ENCODE measurements at places on chromosomes 3 and 15.

DNA sequence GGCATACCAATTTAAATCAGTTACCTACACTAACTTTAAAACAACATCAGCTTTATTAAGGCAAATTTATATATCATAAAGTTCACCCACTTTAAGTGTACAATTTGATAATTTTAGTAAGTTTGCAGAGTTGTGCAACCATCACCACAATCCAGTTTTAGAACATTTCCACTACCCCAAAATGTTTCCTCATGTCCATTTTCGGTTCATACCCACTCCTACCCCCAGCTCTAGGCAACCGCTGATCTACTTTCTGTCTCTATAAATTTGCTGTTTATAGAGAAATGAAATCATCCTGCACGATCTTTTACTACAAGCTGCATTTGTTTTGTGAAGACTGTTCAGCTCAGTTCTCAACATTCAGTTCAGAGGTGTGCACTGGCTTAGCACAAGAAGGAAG is 31.5 kb upstream of the FAM81A start:
- DNase-seq = no peak

DNA sequence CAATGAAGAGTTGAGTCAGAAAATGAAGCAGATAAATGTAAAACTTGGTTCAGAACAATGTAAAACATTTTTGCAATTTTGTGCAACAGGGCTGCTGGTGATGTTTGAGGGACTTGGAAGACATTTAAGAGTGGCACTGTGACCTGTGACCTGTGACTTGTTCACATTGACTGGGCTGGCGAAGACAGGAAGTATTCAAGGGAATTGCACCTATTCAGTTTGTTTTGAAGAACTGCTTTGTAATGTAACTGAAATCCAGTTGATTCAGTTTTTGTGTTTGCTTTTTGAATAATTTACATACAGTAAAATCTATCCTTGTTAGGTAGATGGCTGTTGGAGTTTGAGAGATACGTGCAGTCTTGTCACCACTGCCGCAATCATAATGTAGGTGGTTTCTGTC is 35.4 kb downstream of the MCTP2 start:
- DNase-seq = no peak

- no peak for DNase-seq
Measured at GRCh38 chr15:64697911-64698369, 77.4 kb downstream of the RBPMS2 start.

DNA sequence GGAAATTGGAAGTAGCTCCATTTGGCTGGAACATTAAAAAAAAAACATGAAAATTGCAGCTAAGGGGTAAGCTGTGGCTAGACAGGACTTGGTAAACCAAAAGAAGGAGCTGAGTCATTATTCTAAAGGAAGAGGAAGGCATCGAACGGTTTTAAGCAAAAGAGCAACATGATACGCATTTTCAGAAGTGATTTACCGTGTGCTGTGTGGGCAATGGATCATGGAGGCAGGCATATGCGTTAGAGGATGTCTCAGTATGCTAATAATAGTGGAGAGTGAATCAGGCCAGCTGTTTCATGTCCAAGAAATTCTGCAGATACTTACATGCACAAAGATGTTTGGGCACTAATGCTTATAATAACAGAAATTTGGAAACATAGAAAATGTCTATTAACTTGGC is 409.1 kb upstream of the ATP11B start:
- DNase-seq = no peak

DNA sequence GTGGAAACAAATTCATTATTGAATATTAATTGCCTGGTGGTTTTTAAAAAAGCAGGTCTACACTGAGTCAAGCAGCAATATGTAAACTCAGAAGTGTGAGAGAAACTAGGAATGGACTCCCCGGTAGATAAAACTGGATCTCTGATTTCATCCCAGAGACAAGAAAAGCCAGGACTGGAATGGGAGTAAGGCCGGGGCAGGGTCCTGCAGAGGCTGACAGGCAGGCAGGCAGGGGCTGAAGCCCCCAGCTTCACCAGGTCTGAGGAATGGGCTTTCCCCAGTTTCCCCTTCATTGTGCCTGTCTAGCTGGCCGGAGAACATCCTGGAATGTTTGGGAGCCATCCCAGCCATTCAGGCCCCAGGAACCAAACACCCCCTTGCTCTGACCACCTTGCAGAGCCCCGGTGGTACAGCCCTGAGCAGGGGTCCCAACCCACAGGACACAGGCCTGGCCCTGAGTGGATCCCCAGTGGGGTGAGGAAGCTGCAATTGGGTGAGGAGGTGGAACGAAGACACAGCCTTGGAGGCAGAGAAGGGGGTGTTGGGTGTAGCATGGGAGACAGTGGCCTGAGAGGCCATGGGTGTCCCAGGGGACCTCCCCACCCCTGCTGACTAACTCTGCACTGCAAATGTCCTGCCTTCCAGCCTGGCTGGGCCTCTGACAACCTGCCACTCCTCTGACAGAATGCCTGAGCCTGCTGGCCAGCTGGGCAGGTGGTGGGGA is 31.7 kb upstream of the XYLB start:
- no peak for DNase-seq

- DNase-seq = no peak
Measured at GRCh38 chr15:87563869-87564268, 692.7 kb downstream of the NTRK3 start.

- DNase-seq = no peak
Measured at GRCh38 chr3:57006179-57006657, 54.2 kb upstream of the SPATA12 start.

DNA sequence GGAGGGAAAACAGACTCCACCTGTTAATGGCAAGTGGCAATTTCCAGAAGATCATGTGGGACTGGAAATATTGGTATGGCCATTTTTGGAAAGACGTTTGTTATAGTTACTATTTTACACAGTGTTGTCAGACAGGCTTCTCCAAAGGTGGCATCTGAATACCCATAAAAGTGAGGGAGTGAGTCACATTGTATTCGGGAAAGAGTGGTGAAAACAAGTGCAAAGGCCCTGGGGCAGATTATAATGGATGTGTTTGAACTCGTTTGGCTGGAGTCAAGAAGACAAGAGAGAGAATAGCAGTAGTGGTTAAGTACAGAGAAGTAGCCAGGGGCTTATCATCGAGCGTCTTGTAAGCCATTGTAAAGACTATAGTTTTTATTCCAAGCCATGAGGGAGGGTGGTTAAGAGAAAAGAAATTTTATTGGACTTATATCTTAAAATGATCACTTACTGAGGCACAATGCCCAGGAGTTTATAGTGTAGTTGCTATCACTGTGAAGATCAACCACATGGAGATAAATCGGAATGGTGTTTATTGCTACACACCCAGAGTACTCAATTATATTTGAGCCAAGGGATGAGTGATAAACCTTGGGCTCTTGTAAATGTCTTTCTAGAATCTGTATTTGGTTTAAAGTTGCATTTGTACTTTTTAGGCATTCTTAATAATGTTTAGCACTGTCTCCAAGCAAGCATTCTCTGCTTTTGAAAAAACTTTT is 212.8 kb upstream of the KBTBD8 start:
- no peak for DNase-seq
